ENCODE measurements at places on chromosomes 12 and 14. TPM values are rescaled to one million over a fixed set of nuclear protein-coding genes. Genes with fewer than 3 reads are reported as not detected.

The SIRT4 gene
- 3.1 TPM for total RNA-seq

The KLRD1 gene
- 0.94 TPM for total RNA-seq

The RDH11 gene
- 20.8 TPM for total RNA-seq

The ZNF605 gene
- 11.7 TPM for total RNA-seq

The RHEBL1 gene
- total RNA-seq, result not detected

The GLIPR1 gene
- total RNA-seq, result 6.4 TPM

The TAS2R8 gene
- total RNA-seq, result not detected

The KLRF1 gene
- not detected for total RNA-seq

The SPIC gene
- not detected for total RNA-seq

The LRIG3 gene
- total RNA-seq, result 14.6 TPM

The FAM90A1 gene
- total RNA-seq, result not detected

The GPR84 gene
- not detected for total RNA-seq

The ERP27 gene
- total RNA-seq, result 0.31 TPM

The GDF3 gene
- total RNA-seq, result not detected

The SYNDIG1L gene
- total RNA-seq, result 0.12 TPM

The DCAF4 gene
- total RNA-seq, result 7.0 TPM

The DBX2 gene
- 0.19 TPM for total RNA-seq

The BORCS5 gene
- total RNA-seq, result 8.0 TPM

The KRT3 gene
- total RNA-seq, result not detected

The KLRK1 gene
- total RNA-seq, result 0.28 TPM

The MORN3 gene
- total RNA-seq, result 0.35 TPM

The TSPAN19 gene
- not detected for total RNA-seq

The IAPP gene
- not detected for total RNA-seq

The ZNF705A gene
- total RNA-seq, result not detected

The C12orf54 gene
- total RNA-seq, result not detected

The COPS7A gene
- total RNA-seq, result 72.7 TPM

The FAM161B gene
- 2.3 TPM for total RNA-seq

The KRT82 gene
- not detected for total RNA-seq

The DNAJC22 gene
- total RNA-seq, result 0.93 TPM

The CCDC197 gene
- not detected for total RNA-seq

The CABP1 gene
- total RNA-seq, result 2.0 TPM

All from right atrium auricular region (tissue), 2 donors.